ENCODE measurements at places on chromosomes 12 and 14.

DNA sequence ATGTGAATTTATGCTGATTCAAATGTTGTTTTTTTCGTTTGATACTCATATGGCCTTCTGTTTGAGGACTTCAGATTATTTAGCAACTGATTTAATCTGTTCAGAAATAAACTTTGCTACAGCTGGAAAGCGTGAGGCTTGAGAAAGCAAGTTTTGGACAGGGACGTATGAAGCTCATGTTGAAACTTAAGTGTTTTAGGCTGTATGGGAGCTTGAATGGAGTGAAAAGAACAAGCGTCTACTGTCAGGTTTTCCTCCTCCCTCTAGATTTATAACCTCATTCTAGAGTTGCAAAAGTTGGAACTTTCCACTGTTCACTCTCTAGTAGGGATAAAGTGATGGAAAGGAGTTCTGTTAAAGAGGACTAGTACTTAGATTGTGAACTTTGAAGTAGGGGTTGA is 1.0 kb downstream of the PRPF39 start:
- DNase-seq = peak; percentile 30

DNA sequence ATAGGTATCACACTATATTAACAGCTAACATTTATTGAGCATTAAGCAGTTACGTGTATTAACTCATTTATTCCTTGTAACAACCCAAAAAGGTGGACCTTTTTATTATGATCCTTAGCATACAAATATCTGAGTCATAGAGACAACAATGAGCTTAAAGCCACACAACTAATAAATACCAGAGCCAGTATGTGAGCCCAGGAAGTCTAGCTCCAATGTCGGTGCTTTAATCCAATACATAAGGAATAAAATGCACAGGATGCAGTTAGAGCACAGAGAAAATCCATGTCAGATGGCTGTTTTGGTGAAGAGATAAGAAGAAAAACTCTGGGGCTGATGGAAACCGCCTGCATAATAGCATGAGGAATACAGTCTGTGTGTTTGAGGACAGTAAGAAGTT is 888.6 kb downstream of the TMTC2 start:
- DNase-seq = no peak

GRCh38 chr12:6038160-6038559 is 86.3 kb downstream of the VWF start:
- peak; percentile 89 for DNase-seq

DNA sequence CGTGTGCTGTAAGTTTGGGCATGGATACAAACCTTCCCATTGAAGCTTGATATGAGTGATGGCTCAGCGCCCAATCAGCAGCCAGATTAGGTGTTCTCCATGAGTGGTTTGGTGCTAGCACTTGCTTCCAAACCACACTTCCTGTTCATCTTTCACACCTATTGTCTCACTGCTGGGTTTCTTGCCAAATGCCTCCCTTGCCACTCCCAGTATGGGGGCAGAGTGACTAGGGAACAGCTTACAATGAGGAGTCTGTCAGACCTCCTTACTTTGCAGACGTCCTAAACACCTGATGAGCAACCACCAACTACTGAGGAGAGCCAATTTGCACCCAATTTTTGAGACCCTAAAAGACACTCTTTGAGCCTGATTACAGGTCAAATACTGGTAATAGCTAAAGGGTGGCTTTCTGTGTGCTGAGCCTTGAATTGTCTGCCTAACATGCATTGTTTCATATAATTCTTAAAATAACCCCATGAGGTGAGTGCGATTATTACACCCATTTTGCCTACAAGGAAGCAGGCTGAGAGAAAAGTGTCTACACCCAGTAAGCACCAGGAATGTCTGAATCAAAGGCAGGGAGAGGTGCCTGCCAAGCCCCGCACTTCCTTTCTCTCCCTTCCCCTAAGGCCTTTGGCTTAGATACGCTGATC is 48.4 kb upstream of the FOS start:
- peak; percentile 64 for DNase-seq

DNA sequence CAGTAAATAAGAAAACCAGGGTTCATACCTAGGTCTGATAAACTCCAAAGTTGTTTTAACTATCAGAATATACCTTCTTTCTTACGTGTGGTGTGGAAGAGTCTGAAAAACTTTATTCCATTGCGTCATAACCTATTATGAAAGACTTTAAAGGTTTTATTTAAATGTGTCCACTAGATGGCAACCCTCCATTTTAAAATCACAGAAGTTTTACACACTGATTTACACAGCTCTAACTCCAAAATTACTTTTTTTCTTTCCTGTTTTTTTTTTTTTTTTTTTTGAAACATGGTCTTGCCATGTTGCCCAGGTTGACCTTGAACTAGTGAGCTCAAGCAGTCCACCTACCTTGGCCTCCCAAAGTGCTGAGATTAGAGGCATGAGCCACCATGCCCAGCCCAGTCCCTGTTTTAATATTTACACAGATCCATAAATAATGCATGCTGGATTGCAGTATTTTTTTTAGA is 17.3 kb upstream of the TMPRSS12 start:
- DNase-seq = peak; percentile 80

DNA sequence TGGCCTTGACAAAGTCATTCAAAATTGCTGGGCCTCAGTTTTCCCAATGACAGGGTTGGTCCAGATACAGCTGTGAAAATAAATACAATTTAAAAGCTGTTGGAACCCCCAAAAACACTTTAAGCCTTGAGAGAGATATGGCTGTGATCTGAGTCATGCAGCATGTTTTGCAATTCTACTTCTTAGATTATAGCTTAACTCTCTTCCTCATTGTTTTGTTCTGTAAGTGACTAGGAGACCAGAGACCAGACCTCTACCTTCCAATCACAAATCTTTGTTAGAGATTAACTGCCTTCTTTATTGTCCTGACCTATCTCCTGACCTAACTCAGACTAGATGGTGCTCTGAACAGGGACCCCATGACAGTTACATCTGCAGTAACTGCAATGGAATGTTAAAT is 198.1 kb downstream of the STXBP6 start:
- peak; percentile 2 for DNase-seq

DNA sequence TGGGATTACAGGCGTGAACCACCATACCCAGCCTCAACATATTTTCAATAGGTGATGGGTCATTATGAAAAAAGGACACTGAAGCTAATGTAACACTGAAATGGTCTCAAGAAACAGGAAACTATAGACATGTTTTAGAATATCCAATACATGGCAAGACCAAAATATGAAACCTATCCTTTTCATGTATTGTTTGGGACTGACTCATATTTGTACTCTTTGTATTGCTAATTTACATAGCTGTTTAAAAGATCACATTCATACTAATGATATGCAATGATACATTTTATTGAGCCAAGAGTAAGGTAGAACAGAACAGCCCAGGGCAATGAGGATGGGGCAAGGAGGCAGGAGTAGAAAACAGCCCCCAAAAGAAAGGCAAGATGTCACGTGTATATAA is 32.6 kb downstream of the RESF1 start:
- no peak for DNase-seq

GRCh38 chr12:69524755-69525469 is 54.7 kb downstream of the FRS2 start:
- no peak for DNase-seq

DNA sequence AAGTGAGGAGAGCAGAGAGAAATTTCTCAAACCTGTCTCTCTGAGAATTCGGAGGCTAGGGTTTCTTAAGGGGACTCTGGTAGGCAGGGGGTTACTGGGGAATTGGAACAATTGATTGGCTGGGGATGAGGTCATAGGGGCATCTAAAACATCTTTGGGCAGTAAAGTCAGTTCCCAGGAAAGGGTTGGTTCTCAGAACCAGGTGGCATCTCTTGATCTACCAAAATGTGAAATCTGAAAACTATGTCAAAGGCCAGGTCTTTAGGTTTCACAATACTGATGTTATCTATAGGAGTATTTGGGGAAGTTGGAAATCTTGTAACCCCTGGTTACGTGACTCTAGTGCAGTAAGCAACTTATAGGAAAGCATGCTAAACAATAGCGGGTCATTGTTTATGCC is 6.9 kb downstream of the C12orf75 start:
- peak; percentile 87 for DNase-seq

- no peak for DNase-seq
Measured at GRCh38 chr12:120150919-120151525, 34.5 kb upstream of the RAB35 start.

DNA sequence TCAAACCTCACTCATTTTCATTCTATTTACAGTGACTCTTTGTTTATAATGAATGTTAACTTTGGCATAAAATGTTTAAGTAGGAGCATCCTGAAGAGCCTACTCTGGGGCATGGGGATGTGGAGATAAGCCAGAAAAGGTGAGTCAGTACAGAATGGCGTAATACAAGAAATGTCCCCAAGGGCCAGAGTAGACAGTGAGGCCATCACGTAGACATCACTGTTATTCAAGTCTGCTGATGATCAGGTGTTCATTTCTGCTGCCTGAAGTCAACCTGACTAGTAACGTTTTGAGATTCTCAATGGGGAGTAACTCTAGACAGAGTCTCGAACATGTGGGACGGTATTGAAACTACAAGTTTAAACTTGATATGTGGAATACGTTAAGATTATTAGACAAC is 47.6 kb upstream of the PKP2 start:
- DNase-seq = no peak

DNA sequence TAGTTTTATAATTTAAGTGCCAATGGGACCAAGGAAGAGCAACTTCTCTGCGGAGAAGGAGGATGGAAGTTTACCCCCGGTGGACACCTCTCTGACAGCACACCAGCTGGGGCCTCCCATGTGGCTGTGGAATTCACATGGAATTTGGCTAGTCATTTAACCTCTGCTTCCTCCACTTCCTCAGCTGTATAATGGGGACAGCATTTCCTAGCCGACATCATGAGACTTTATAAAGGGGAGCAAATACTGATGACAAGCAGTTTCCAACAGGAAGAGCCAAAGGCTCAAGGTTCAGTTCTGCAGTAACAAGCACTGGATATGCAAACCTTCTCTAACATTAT is 7.5 kb downstream of the DUSP6 start:
- DNase-seq = no peak

- DNase-seq = no peak
Measured at GRCh38 chr14:97709552-97709951, 912.4 kb downstream of the VRK1 start.

- no peak for DNase-seq
Measured at GRCh38 chr12:86659985-86660384, 403.8 kb upstream of the MGAT4C start.

- DNase-seq = no peak
Measured at GRCh38 chr12:48866052-48866711, 512 bp upstream of the RND1 start.

- DNase-seq = no peak
Measured at GRCh38 chr14:105275267-105275946, 25.4 kb downstream of the BRF1 start.

GRCh38 chr14:95195031-95195430 is 37.7 kb upstream of the DICER1 start:
- DNase-seq = no peak

DNA sequence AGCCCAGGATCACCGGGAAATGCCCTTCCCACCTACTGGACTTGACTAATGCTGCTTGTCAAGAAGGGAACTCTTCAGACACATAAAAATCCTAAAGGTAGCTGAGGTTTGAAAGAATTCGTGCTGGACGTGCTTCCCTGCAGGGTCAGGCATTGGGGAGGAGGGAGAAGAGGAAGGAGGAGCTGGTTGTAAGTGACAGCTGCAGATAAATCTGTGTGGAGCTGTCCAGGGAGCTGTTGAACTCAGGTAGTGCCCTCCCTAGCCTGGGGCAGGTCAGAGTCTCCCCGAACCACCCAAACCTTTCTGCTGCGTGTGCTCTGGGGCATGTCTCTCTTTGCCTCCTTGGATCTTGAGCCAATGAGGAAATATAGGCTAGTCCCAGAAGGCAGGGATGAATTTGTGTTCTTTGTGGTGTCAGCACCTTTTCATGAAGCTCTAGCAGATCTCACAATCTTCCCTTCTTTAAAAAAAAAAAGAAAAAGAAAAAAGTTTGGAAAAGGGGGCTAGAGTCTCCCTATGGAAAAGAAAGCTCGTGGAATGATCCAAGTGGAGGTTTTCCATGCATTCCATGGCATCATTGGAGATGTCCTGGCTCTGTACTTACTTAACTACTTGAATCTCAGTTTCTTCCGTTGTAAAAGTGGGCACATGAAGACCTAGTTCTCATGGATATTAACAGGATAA is 23.6 kb upstream of the FOS start:
- no peak for DNase-seq

DNA sequence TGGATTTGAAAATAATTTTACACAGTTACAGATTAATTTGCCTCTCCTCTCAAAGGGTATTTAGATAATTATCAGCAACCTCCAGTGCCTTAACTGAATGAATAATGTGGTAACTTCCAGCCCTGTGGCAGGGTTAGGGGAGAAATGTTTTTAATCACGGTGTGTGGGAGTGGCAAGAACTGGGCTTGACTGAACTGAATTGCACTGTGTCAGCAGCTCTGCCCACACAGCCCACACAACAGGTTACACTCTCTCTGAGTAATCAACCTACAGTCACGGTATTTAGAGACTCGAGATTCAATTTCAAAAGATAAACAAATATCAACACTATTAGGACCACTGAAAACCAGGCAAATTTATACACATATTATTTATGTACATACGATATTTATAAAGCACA is 198.5 kb downstream of the KCNC2 start:
- DNase-seq = peak; percentile 19

DNA sequence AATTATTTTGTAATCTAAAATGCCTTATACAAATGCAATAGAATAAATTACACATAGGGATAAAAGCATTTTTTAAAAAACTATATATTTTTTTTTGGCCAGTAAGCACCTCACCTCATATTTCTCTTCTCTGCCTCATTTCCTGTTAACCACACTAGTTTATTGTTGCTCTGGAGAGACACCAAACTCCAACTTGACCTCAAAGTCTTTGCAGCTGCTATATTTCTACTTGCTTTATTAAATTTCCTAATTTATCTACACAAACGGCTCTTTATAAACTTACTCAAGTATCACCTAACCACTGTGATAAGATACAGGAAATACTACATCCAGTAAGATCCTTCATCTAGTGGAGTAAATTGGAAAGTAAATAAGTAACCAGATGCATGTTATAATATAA is 622.3 kb downstream of the C12orf50 start:
- no peak for DNase-seq

GRCh38 chr12:15699886-15700285 is 89.3 kb downstream of the EPS8 start:
- no peak for DNase-seq

DNA sequence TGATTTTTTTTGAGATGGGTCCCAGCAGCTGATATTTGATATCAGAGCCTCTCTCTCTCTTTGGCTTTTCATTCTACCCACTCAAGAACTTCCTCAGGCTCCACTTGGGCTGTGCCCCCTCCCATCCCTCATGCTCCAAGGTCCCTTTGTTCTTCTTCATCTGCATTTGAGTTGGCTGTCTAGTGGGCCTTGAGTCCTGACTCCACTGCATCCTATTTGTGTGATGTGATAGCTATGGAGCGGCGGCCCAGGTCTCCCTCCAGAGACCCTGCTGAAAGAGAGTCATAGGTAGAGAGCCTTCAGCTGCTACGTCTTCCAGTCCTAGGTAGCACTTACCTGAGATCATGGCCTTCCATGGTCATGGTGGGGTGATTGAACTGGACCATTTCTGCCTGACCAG is 123.1 kb upstream of the VRK1 start:
- DNase-seq = no peak

DNA sequence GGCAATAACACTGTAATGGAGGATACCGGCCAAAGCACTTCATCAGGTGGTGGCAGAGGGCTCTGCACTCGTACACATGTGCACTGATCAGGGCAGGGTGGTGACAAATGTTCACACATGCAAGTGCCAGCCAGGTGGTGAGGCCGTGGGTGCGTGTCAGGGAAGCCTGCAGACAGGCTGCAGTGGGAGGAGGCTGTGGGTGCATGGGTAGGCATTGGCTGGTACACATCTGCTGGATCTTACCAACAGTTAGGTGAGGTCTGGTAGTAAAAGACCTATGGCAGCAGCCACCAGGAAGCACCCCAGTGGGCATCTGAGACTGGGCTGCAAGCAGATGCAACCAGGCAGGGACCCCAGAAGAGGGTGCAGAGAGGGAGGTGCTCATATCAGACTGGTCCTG is 65.3 kb downstream of the PDE6H start:
- no peak for DNase-seq

Measured in NB4 (cell line).